Hypothalamus (tissue), 51 donors: ENCODE measurements at places on chromosomes 7 and 10.

GRCh38 chr7:112503361-112503972, 22.7 kb downstream of the LSMEM1 start:
- no peak for DNase-seq

- no peak for DNase-seq
These were observed 17.8 kb upstream of the CCDC3 start for GRCh38 chr10:13019280-13019679.

GRCh38 chr10:89414879-89415821, 782 bp downstream of the IFIT5 start:
- DNase-seq, result no peak

- DNase-seq, result no peak
These were observed 99.4 kb downstream of the RSU1 start for GRCh38 chr10:16717622-16718395.

- no peak for DNase-seq
These were observed 29.8 kb upstream of the VCL start for GRCh38 chr10:73968098-73968521.

GRCh38 chr10:104277785-104278184, 8.8 kb downstream of the GSTO2 start:
- DNase-seq, result no peak

DNA sequence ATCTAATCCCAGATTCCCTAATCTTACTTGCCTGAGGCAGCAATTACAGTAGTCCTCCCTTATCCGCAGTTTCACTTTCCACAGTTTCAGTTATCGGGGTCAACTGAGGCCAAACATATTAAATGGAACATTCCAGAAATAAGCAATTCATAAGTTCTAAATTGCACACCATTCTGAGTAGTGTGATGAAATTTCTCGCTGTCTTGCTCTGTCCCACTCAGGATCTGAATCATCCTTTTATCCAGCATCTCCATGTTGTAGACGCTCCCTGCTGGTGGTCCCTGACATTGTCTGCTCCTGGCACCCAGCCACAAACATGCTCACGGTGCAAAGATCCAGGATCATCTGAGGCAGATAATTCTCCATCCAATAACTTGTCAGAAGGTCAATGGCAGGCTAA, 128.7 kb upstream of the CXCL12 start:
- DNase-seq, result no peak

DNA sequence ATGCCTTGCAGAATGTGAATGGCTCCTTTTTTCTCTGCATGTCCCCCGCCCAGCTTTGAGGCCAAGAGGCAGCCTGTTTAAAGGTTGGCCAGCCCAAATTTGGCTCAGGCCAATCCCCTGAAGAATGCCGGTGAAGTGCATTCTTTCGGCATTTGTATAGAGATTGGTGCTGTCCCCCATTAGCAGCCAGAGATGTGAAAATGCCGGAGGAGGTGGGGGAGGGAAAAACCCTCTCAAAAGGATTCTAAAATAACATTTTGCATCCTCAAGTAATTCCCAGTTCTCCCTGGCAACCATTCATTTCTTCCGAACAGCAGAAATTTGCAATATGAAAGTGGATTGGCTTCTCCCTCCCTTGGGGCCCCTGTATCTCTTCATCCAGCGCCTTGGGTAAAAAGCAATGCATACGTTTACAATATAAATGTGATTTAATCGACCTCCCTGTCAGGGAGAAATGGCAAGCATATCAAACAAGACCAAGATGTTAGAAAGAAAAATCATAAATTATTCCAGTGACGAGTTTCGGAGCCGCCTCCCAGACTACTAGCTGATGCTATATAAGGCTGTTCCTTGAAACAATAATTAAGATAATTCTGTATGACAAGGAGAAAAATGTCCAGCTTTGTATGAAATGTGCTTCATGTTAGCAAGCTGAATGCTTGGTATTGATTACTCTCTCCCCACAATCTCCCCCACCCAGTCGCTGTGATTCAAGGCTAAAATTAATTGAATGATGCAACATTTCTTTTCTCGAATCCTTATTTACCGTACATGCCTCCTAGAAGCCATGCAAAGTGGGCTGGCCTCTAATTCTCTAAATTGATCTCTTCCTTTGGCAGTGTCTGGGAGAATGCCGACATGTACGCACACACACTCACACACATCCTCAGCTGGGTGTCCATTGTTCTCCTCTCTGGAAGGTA, 323.7 kb downstream of the RPS24 start:
- no peak for DNase-seq

DNA sequence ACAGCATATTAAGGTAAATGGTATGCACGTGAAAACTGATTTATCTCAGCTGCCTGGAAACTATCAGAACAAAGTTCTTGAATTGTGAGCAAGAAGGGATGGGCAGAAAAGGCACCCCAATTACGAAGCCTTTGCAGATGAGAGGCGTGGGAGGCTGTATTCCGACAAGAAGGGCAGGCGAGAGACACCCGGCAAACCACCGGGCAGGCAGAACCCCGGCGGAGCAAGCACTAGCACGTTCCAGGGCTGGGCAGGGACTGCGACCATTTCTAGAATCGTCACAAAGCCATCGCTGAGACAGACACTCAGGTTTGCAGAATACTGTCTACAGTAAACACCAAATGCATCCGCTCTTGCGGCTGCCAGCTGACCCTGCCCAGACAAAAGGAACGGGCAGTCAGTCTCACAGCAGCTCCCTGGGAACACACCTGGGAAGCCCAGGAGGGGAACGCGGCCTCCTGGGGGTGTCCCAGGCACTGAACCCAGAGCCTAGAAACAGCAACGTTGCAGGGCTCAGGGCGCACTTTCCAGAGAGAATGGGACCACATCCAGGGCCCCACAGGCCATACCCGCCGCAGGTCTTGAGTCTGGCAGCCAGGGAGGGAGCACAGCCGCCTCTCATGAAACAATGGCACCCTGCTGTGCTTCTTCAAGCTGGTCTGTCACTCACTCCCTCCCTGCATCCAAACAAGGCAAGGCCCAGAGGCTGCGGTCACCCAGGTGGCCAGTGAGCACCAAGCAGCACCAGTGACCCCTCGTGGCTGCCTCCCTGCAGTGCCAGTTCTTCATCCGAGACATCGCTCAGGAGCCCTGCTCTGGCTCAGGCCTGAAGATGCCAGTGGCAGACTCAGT, 261.9 kb downstream of the PTPRN2 start:
- DNase-seq, result peak; percentile 43

- no peak for DNase-seq
These were observed 282.0 kb upstream of the AKR1E2 start for GRCh38 chr10:4543938-4544533.

GRCh38 chr7:5005066-5005465, 40.6 kb upstream of the RBAK start:
- DNase-seq, result no peak

DNA sequence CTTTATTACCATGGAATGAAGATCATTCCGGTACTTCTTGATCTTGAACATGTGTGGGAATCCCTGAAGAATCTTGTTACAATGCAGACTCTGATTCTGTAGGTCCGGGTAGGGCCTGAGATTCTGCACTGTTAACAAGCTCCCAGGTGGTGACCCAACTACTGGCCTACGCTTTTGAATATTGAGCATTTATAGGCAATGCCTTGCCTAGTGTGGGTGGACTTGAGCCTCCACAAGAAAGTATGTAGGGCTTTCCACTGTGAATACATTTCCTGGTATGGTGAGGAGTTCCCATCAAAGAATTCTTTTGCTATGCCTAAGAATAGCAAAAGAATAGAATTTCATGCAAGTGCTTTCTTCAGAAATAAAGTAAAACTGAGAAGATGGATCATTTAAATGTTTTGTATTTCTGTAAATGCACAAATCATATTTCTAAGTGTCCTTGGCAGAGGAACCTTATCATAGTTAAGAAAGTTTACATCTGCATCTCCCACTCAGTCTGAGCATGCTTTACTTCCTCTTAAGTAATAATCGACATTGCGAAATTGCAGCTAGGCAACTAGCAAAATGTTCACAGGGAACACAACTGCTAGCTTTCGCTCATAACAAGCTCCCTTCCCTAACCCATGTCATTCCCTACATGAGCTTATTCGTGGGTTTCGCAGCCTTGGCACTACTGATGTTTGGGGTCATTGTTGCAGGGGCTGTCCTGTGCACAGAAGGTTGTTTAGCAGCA, 71.4 kb downstream of the AHR start:
- no peak for DNase-seq

DNA sequence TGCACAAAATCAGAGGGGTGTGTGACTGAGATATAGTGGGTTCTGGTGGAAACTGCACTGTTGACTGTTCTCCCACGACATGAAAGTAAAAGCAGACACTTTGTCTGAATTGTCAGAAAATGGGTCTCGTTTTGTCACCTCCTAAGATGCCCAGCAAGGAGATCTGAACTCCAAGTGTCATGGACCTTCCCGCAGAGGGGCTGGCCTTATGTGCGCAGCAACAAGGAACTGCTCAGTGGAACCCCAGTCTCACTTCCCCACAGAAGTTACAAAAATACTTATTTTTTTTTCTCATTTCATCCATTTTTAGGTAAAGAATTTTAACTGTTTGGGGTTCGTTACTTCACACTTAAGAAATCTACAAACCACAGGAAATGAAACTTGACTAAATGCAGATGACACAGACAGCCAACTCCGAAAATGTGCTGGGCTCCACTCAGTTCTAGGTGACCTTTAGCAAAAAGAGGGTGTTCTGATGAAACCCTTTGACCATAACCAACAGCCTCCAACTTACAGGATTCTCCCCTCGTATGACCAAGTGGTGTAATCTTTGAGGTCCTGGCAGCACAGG, 115.0 kb downstream of the FAM107B start:
- DNase-seq, result no peak

DNA sequence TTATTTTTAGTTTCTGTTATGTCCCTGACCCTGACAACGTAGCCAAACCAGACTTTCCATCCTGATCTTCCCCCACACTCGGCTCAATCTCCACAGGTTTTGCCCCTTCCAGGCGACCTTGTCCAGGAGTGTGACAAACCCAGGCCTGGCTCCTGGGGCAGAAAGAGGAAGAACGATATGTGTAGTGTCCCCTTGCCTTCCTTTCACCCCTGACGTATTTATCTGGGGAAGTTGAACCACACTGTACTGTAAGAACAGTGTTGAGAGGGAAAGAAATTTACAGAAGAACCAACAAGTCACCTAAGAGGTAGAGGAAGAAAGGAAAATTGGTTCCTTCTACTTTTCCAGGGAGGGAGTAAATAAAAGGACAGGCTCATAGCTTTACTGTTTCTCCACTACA, 158.0 kb downstream of the VTI1A start:
- no peak for DNase-seq
